ENCODE measurements at places on chromosomes 13 and 19.

DNA sequence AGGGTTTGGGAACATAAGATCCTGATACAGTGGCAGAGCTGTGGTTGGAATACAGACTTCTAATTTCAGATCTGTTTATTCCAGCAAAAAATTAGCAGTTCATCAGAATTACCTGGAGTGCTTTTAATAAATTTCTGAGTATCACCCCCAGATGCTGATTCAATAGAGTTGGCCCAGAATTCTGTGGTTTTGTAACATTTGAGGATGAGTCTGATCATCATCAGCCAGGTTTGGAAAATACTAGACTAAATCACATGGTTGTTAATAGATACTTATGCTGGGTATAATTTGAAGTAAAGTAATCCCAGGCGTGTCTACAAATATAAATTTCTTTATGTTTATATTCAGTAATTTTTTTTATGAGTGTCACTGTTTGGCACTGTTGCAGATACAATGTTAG lies 4.8 kb downstream of the USPL1 start:
- DNase-seq: no peak
- H3K27me3 ChIP-seq: no peaks in the 10 kb centered on the region
- no peaks in the 10 kb centered on the region for H3K4me1 ChIP-seq
- no peak overlapping the region for H3K4me3 ChIP-seq
- H3K36me3 ChIP-seq: peaks cover 40% of the 10 kb centered on the region
- H3K27ac ChIP-seq: no peak overlapping the region

DNA sequence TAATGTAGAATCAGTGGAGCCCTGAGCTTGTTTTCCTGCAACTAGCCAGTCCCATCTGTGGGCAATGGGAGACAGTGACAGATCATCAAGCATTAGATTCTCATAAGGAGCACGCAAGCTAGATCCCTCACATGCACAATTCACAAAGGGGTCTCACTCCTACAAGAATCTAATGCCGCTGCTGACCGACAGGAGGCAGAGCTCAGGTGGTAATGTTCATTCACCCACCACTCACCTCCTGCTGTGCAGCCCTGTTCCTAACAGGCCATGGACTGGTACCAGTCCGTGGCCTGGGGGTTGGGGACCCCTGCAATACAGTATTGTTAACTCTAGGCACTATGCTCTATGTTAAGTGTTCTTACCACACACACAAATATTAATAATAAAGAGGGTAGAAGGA lies 362.8 kb downstream of the RBM26 start:
- no peak for DNase-seq
- H3K4me1 ChIP-seq: no peaks in the 10 kb centered on the region
- H3K27ac ChIP-seq: no peak overlapping the region
- peaks cover 3% of the 10 kb centered on the region for H3K27me3 ChIP-seq

DNA sequence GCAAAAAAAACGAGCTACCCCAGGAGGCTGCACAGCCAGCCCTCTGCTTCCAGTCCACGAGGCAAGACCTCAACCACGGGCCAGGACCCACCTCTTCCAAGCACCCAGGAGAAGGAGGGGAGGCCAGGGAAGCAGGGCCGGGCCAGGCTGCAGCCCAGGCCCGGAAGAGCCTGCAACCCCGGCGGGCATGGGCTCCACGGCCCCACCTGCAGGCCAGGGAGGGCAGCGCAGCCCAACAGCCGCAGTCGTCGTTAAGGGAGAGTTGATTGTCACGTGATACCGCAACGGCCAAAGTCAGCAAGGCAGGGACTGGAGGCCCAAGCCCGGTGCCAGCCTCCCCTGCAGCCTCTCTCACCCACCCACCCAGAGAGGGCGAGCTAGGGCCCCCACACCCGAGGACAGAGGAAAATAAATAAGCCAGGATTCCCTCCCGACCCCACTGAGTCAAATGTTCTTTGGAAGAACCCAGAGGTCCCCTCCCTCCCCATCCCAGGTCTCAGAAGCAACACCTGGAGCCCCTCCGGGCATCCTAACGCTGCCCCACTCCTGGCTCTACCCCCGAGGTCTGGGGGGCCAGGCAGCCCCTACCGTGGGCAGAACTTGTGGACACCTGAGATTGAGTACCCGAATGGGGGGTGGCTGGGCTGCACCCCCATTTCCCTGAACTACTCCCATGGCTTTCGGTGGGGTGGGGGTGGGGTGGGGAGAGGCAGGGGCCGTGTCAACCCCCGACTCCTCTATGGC lies 5.2 kb upstream of the REXO1 start:
- peaks cover 41% of the 10 kb centered on the region for H3K4me1 ChIP-seq
- no peaks in the 10 kb centered on the region for H3K36me3 ChIP-seq
- peak; percentile 79 for DNase-seq
- no peak overlapping the region for H3K27ac ChIP-seq
- peak overlapping the region; percentile 34 for H3K4me3 ChIP-seq

DNA sequence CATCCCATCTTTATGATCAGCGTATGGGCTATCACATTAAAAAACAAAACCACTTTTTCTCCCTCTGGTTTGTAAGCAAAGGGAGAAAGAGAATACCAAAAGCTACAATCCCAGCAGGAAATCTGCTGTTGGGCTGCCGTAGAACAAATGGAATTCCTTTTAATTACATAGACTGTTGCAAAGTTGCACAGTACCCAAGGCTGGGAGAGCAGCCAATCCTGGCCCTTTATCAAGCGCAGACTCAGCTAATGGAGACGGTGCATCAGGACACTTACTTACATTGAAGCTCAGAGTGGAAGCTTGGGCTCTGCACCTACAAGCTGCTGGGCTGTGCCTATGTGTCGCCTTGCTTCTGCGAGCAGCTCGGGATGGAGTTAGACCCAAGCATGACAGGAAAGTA lies 15.2 kb downstream of the CCNA1 start:
- H3K27me3 ChIP-seq: peaks cover 23% of the 10 kb centered on the region
- H3K27ac ChIP-seq: no peak overlapping the region
- H3K4me1 ChIP-seq: no peaks in the 10 kb centered on the region
- H3K36me3 ChIP-seq: no peaks in the 10 kb centered on the region
- no peak overlapping the region for H3K4me3 ChIP-seq

GRCh38 chr19:7545904-7546303 lies 10.4 kb downstream of the PNPLA6 start:
- H3K27me3 ChIP-seq: no peaks in the 10 kb centered on the region
- H3K36me3 ChIP-seq: peaks cover 19% of the 10 kb centered on the region
- H3K4me1 ChIP-seq: no peaks in the 10 kb centered on the region
- H3K27ac ChIP-seq: no peak overlapping the region
- no peak for DNase-seq

GRCh38 chr13:75652726-75653125 lies 16.6 kb downstream of the LMO7 start:
- no peak for DNase-seq
- H3K4me1 ChIP-seq: no peaks in the 10 kb centered on the region
- no peak overlapping the region for H3K27ac ChIP-seq
- no peaks in the 10 kb centered on the region for H3K36me3 ChIP-seq

DNA sequence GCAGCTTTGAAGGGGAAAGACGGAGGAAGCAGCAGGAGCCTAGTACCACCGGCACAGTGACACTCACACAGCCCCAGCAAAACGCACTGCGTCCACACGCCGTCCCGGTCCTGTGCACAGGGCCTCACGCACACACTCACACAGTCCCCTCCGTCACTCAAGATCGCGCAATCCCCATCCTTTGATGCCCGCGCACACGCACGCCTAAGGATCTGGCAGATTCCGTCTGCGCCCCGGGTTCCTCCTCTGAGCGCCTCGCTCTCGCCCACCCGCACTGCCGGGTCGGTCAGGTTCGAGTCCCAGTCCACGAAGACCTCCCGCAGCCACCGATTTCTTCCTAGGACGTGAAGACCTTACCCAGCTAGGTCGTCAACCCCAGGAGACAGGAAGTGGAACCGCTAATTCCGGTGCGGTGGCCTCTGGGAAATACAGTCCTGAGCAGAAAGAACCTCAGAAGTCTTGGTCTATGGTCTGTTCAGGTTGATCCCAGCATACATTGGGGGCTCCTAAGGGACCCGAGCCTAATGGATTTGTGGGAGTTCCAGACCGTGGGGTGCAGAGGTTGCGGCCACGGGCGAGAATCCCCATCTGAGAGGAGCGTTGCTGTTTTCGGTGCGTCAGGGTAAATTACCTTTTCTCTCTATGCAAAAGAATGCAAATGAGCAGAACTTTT lies at the start of gene ZNF780B:
ZNF780B (minus strand) TSS at position 400 of the 673 bp plus-strand sequence. CDS start 5,899 bp downstream, outside the sequence.
- peak within 1 kb of the TSS; percentile 99 for H3K4me3 ChIP-seq
- peaks cover 4% of the 10 kb centered on the region for H3K27me3 ChIP-seq
- peak within 1 kb of the TSS; percentile 95 for H3K27ac ChIP-seq
- peak; percentile 44 for DNase-seq
- peaks cover 21% of the 10 kb centered on the region for H3K4me1 ChIP-seq

GRCh38 chr13:47502166-47502565 lies 498.9 kb downstream of the SUCLA2 start:
- no peak overlapping the region for H3K4me3 ChIP-seq
- peaks cover 43% of the 10 kb centered on the region for H3K4me1 ChIP-seq
- H3K27me3 ChIP-seq: peaks cover 4% of the 10 kb centered on the region
- H3K36me3 ChIP-seq: no peaks in the 10 kb centered on the region
- no peak overlapping the region for H3K27ac ChIP-seq

GRCh38 chr13:98878486-98879126 lies 99.3 kb downstream of the DOCK9 start:
- H3K4me3 ChIP-seq: no peak overlapping the region
- H3K4me1 ChIP-seq: peaks cover 16% of the 10 kb centered on the region
- H3K27me3 ChIP-seq: peaks cover 6% of the 10 kb centered on the region
- H3K27ac ChIP-seq: peak overlapping the region; percentile 53
- peaks cover 13% of the 10 kb centered on the region for H3K36me3 ChIP-seq
- no peak for DNase-seq

GRCh38 chr13:73368608-73369007 lies 309.8 kb downstream of the KLF5 start:
- H3K4me1 ChIP-seq: no peaks in the 10 kb centered on the region
- no peaks in the 10 kb centered on the region for H3K36me3 ChIP-seq
- H3K27me3 ChIP-seq: peaks cover 3% of the 10 kb centered on the region
- H3K4me3 ChIP-seq: no peak overlapping the region
- no peak for DNase-seq

GRCh38 chr19:6138066-6138465 lies 2.6 kb downstream of the ACSBG2 start:
- DNase-seq: no peak
- no peak overlapping the region for H3K4me3 ChIP-seq
- H3K27me3 ChIP-seq: peaks cover 17% of the 10 kb centered on the region
- H3K27ac ChIP-seq: peak overlapping the region; percentile 93
- peaks cover 5% of the 10 kb centered on the region for H3K4me1 ChIP-seq

DNA sequence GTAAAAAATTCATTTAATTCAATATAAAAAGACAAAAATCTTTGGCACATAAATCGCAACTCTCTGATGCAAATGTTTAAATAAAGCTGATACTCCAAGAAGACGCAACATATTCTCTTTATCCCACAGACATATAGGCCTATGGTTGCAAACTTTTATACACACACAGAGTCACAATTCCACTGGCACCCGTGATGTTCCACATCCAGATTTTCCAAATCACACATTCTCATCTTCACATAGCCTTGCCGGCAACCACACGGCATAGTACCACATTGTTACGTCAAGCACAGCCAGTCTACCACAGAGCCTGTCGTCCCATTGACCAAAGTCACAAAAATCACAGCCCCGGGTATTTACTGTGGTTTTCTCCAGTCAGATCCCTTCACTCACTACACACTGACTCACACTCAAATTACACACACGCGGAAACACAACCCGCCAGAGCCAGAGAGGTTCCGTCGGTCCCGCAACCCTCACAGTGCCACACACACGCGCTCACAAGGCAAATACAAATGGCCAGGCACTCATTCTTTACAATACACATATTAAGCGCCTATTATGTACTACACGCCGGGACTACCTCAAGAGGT lies 546 bp upstream of the ZNF546 start:
- H3K36me3 ChIP-seq: peaks cover 53% of the 10 kb centered on the region
- peaks cover 3% of the 10 kb centered on the region for H3K27me3 ChIP-seq
- H3K4me1 ChIP-seq: peaks cover 29% of the 10 kb centered on the region
- H3K4me3 ChIP-seq: peak overlapping the region; percentile 99
- H3K27ac ChIP-seq: peak overlapping the region; percentile 73

DNA sequence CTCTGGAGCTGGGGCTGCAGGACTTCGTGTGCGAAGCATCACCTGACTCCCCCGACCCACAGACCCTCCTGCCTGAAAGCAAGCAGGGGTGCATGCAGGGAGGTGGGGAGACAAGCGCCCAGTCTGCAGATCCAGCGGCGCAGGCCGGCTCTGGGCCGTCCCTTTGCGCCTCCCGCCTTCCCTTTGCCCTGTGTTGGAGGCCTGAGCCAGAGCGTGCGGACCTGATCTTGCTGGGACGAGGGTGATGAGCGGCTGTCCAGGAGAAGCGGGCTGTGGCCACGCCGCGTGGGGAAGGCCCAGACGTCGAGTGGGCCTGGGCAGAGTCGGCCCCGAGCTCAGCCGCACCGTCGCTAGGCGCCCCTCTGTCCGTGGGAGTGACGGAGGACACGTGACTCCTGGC lies 5.3 kb upstream of the GRTP1 start:
- H3K4me3 ChIP-seq: no peak overlapping the region
- no peaks in the 10 kb centered on the region for H3K36me3 ChIP-seq
- DNase-seq: no peak
- H3K4me1 ChIP-seq: peaks cover 27% of the 10 kb centered on the region

GRCh38 chr19:52115526-52116053 lies 20.0 kb upstream of the ZNF841 start:
- DNase-seq: no peak
- no peak overlapping the region for H3K27ac ChIP-seq
- peaks cover 96% of the 10 kb centered on the region for H3K36me3 ChIP-seq
- no peak overlapping the region for H3K4me3 ChIP-seq
- no peaks in the 10 kb centered on the region for H3K4me1 ChIP-seq
- H3K27me3 ChIP-seq: no peaks in the 10 kb centered on the region

DNA sequence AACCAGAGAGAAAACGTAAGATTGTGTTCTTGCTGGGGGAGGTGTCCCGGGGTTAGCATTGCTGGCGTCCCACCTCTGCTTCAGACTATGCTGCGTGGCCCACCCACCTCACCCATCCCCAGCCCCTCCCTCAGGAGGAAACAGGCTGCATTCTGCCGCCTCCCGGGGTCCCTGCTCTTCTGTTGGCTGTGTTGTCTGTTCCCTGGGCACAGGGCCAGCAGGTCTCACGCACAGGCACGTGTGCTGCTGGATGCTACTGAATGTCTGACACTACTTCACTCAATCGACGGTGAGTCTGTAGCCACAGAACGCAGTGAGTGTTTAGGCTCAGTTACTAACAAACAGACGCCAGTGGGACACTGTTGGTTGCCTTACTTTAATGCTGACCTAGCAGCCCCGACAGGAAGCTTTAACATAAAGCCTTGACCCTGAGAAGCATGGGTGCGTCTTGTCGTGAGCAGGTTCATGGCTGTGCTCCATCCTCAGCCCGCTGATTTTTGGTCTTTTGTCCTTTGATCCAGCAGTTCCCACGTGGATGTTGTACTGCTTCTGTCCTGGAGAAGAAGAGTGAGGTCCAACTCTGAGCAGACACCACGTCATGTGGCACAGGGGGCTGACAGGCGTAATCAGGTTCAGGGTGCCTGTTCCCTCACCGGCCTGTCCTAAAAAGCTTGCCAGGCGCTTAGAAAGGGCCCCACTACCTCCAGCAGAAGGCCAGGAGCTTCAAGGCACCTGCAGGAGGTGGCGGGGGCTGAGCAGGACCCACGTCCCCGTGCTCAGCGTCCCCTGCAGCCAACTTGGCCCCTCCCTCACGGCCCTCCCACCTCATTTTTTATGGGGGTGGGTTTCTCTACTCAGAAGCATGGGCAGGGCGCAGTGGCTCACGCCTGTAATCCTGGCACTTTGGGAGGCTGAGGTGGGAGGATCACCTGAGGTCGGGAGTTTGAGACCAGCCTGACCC lies 26.0 kb downstream of the NAXD start:
- H3K4me1 ChIP-seq: peaks cover 51% of the 10 kb centered on the region
- peak overlapping the region; percentile 93 for H3K27ac ChIP-seq
- H3K36me3 ChIP-seq: peaks cover 38% of the 10 kb centered on the region
- DNase-seq: no peak

GRCh38 chr13:74056801-74057542 lies 77.2 kb downstream of the KLF12 start:
- no peak overlapping the region for H3K4me3 ChIP-seq
- peaks cover 7% of the 10 kb centered on the region for H3K27me3 ChIP-seq
- no peak for DNase-seq
- H3K27ac ChIP-seq: peak overlapping the region; percentile 72
- H3K4me1 ChIP-seq: peaks cover 36% of the 10 kb centered on the region
- peaks cover 35% of the 10 kb centered on the region for H3K36me3 ChIP-seq
